ENCODE measurements at places on chromosomes 2 and 18.
A peak's percentile ranks its signal among the peaks of the same experiment; 100 is the strongest.

DNA sequence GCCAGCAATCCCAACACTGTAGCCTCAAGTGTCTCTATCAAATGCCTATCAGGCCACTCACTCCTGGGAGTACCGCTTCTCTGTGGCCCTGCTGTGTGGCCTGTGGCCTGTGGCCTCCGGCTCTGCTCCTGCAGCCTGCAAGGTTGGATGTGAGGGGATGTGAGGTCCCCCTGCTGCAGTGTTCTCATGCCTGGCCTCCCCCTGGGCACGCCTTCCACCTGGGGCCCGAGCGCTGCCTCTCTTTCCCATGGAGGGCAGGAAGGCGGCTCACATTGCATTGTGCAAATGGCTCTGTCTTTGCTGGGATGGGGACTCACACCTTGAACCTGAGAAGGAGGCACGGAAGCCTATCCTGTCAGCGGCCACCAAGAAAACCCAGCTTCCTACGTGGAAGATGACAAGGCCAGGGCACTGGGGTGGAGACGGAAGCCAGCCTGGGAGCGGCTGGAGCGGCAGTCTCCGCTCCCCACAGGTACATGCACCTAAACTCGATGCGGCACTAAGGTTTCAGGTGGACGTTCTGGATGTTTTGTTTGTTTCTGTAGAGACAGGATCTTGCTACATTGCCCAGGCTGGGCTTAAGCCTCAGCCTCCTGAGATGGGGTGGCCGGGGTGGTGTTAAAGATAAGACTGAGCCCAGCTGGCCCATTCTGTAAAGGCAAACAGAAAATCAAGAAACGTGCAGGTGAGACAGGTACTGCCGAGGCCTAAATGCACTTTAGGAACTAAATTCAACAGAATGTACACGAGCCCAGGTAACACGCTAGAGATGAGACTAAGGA is 140.1 kb downstream of the HDAC4 start:
- no peak for DNase-seq
- H3K27ac ChIP-seq: no peak overlapping the region
- H3K27me3 ChIP-seq: no peaks in the 10 kb centered on the region
- H3K4me3 ChIP-seq: no peak overlapping the region

- no peaks in the 10 kb centered on the region for H3K4me1 ChIP-seq
- peaks cover 30% of the 10 kb centered on the region for H3K27me3 ChIP-seq
- no peak overlapping the region for H3K4me3 ChIP-seq
- DNase-seq: peak; percentile 53
- H3K36me3 ChIP-seq: no peaks in the 10 kb centered on the region
Observed at GRCh38 chr18:37435996-37436395, 129.6 kb downstream of the CELF4 start.

- H3K27ac ChIP-seq: no peak overlapping the region
- DNase-seq: no peak
- no peaks in the 10 kb centered on the region for H3K4me1 ChIP-seq
- H3K36me3 ChIP-seq: no peaks in the 10 kb centered on the region
Observed at GRCh38 chr2:10235099-10235908, 67.4 kb upstream of the HPCAL1 start.

DNA sequence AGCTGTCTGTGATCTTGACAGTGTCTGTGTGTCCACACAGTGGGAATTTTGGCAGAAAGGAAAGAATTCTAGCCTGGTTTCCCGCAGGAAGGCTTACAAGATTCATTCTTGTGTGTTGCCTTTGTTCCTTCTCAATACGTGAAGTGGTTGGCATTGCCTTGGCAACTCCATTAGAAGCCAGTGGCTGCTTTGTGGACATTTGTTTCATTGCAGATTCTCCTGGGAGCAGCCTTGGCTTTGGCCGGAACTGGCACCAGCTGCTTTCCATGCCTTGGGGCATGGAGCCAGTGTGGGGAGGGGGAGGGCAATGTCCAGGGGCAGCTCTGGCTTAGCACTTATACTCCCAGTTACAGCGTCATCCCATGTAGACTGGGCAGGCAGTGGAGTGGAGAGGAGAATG is 39.4 kb downstream of the KIF5C start:
- H3K4me3 ChIP-seq: no peak overlapping the region
- 0 out of 2 replicates have a peak, but pooled peaks cover 5% of the 10 kb centered on the region for H3K27me3 ChIP-seq
- DNase-seq: no peak
- H3K4me1 ChIP-seq: no peaks in the 10 kb centered on the region
- H3K36me3 ChIP-seq: no peaks in the 10 kb centered on the region
- no peak overlapping the region for H3K27ac ChIP-seq

- H3K36me3 ChIP-seq: no peaks in the 10 kb centered on the region
- H3K27me3 ChIP-seq: no peaks in the 10 kb centered on the region
Observed at GRCh38 chr2:82224301-82224940, 1919.9 kb upstream of the LRRTM1 start.

DNA sequence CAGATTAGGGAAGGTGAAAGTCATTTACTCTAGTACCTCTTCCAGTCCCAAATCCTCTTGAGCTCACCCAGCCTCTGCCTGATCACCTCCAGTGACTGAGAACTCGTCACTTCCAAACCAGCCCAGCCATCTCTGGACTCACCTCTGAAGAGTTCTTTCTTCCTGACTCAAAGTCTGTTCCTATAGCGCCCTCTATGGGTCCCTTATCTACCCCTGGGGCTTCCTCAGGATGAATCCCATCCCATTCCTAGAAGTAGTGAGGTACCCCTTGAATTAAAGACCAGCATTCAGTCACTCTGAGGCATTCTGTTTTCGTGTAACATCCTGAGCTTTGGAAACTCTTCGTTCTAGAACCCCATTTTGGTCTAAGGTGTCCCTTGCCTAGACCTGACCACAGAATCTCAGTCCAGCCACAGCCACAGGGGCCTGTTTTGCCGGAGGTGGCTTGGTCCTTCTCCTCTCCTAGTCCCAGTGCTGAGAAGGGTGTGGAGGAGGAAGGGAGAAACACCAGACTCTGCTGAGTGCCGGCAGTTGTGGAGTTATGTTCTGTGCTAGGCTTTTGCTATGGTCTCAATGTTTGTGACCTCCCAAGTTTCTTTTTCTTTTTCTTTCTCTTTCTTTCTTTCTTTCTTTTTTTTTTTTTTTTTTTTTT is 32.7 kb downstream of the SIX3 start:
- H3K4me3 ChIP-seq: no peak overlapping the region
- H3K27ac ChIP-seq: no peak overlapping the region
- peak; percentile 80 for DNase-seq
- H3K4me1 ChIP-seq: no peaks in the 10 kb centered on the region

DNA sequence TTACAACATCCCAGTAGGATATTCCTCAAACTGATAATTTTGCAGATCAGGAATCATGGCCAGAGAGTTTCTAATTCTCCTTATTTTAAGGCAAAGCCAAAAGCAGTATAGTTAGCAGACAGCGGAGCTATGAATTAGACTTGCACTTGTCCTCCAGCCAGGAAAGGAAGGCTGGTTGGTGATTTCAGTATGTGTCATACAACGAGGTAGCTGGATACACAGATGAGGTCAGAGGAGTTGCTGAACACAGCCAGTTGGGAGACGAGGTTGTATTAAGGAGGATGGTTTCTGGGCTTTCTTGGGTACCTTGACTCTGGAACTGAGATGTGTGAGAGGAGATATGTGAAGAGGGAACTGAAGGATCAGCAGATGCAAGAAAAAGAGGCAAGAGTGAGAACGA is 185.2 kb downstream of the SOX11 start:
- H3K27me3 ChIP-seq: no peaks in the 10 kb centered on the region
- H3K27ac ChIP-seq: no peak overlapping the region
- no peak for DNase-seq
- H3K4me1 ChIP-seq: no peaks in the 10 kb centered on the region
- H3K36me3 ChIP-seq: no peaks in the 10 kb centered on the region

DNA sequence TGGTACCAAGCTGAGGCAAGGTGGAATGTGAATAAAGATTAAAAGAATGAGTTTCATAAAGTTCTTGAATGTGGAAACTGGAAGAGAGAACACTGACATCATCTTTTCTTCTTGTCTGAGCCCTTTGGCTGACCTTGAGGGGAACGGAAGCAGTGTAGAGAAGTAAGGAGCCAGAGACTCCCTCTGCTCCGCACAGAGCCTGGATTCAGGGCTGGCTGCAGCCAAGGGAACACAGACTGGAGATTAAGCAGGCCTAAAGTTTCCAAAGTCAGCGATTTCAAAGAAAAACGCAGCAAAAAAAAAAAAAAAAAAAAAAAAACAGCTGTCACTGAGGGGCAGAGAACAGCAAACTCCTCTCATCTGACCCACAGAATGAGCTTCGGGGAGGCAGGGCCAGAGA is 19.3 kb upstream of the ALK start:
- no peak for DNase-seq
- H3K27ac ChIP-seq: no peak overlapping the region
- no peaks in the 10 kb centered on the region for H3K27me3 ChIP-seq
- no peak overlapping the region for H3K4me3 ChIP-seq

DNA sequence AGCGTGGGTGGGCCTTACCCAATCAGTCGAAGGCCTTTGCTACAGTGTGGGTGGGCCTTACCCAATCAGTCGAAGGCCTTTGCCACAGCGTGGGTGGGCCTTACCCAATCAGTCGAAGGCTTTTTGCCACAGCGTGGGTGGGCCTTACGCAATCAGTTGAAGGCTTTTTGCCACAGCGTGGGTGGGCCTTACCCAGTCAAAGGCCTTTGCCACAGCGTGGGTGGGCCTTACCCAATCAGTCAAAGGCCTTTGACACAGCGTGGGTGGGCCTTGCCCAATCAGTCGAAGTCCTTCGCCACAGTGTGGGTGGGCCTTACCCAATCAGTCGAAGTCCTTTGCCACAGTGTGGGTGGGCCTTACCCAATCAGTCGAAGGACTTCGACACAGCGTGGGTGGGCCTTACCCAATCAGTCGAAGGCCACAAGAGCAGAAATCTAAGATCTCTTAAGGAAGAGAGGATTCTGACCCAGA is 16.3 kb upstream of the GAL3ST2 start:
- H3K27ac ChIP-seq: no peak overlapping the region
- H3K27me3 ChIP-seq: no peaks in the 10 kb centered on the region
- no peaks in the 10 kb centered on the region for H3K4me1 ChIP-seq
- no peak overlapping the region for H3K4me3 ChIP-seq
- DNase-seq: no peak

- no peaks in the 10 kb centered on the region for H3K27me3 ChIP-seq
- H3K36me3 ChIP-seq: no peaks in the 10 kb centered on the region
- no peaks in the 10 kb centered on the region for H3K4me1 ChIP-seq
- H3K27ac ChIP-seq: no peak overlapping the region
- DNase-seq: no peak
- H3K4me3 ChIP-seq: no peak overlapping the region
Observed at GRCh38 chr2:205333351-205333750, 348.9 kb upstream of the NRP2 start.

GRCh38 chr18:5286525-5286924 is 9.0 kb downstream of the ZBTB14 start:
- H3K27me3 ChIP-seq: no peaks in the 10 kb centered on the region
- peaks cover 12% of the 10 kb centered on the region for H3K36me3 ChIP-seq
- H3K4me3 ChIP-seq: no peak overlapping the region
